WTC11 (cell line): ENCODE measurements at places on chromosomes 11 and 22.
A peak's percentile ranks its signal among the peaks of the same experiment; 100 is the strongest.

DNA sequence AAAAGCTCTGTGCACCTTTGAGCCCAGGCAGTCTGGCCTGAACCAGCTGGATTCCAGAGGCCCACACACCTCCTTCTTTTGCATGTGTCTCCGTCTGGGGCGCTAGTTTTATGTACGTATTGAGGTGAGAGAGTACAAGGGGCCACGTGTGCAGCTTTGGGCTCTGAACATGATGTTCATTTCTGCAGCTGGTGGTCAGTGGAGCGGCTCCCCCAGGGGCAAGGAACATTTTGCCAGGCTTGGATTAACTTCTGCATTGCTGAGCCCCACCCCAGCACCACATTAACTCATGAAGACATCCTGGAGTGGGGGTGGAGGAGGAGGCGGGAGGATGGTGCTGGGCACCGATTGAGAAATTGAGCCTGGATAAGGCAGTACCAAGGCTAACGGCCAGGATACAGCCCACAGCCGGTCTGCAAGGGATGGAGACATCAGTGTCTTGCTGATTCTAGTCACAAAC is 13.8 kb downstream of the USP2 start:
- no peak for DNase-seq

DNA sequence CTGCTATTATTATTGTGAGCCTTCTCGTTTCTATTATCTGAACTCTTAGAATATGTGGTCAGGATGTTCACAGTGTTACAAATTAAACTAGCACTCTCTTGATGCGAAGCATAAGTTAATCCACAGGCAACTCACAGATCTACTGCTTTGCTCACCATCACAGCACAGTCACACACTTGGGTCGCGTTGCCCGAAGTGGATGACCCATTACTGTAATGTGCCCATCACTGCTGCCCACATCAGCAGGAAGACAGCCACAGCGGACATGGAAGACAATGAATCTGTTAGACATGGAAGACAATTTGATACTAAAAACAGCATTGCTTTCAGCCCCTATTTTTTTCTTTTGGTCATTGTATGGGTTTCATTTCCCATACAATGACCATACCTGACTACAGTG is 216.4 kb upstream of the B3GAT1 start:
- DNase-seq = no peak

DNA sequence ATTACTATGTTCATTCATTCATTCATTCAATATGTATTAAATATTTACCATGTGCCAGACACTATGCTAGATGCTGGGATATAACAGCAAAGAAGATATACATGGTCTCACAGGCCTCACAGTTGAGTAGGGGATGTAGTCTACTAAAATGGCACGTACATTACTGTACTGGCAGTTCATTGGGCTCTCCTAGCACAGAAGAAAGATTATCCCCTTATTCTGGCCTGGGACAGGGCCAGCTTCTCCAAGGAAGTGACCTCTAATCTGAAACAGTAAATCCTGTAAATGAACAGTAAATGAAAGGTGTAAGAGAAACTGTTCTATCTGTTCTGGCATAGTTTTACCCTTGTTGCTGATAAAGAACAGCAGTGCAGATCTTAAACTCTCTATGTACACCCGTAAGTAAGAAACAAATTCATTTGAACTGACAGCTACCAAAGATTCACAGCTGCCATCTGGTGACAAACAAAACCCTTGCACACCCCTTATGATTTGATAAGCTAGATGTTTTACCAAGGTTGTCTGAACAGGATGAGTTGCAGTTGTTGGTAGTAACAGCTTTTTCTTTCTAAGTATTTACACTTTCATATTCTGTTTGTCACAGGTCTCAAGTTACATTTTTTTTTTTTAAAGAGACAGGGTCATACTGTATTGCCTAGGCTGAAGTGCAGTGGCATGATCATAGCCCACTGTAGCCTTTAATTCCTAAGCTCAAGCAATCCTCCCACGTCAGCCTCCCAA is 263.1 kb downstream of the TMEM135 start:
- DNase-seq = no peak

DNA sequence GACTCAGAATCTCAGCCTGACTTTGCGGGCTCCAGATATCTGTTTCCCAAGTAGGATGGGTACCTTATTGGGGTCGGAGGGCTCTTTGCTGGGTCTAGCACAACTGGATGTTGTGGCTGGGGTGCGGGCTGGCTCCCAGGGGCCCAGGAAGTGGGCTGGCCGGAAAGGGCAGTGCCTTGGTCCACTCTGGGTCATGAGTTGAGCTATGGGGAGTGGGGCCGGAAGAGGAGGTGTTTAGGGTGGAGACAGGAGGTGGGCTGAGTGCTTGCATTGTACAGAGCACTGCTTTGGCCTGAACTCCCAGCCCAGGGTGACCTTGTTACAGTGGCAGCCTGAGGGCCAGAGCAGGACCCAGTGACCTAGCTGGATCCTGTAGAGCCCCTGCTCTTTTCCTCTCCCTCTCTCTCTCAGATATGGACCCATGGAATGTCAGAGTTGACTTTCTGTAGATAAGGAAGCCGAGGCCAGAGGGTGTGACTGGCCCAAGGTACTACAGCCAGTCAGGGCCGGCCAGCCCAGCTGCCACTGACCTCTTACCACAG is 13.2 kb downstream of the PHLDB1 start:
- no peak for DNase-seq

DNA sequence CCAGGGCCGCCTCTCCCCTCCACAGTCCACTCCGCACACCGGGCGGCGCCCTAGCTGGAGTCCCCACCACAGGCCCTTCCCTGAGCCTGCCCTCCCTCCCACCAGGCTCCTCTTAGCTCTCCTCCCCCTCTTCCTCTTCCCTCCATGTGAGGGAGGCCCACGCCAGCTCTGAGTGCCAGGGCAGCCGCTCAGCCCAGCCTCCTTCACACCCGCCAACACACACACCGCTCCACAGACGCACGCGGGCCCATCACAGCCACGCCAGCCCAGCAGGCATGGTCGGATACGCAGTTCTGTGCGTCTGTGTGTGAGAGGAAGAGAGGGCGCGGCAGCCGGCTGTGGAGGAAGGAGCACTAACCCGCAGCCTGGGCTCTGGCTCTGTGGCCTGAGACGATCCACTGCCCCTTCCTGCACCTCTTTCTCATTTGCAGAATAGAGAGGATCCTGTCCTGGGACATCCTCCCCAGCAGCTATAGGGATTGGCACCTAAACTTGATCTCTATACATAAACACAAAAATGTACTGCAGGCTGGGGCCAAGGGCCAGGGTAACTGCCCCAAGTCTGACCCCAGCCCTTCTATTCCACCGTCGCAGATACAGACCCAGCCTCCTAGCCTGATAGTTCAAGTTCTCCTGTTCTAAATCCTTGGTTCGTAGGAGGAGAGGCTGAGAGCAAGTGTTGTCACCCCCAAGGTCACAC is 3.5 kb downstream of the CHRM4 start:
- DNase-seq = no peak

DNA sequence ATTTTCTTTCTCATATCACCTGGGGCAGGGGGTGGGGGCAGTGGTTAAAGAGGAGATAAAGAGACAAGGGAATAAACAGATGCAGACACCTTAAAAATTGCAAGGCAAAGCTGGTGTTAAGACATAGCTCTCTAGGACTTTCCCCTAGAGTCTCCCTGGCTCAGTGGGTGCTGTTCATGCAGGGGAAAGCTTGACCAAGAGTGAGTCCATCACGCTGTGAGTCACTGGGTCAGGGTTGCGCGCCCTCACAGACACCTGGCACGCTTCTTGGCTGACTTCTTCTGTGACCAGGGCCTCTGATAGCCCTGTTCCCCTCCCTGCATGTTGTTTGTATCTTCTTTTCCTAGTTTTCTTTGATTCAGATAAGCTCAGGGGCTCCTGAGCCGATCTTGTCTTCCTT is 31.9 kb downstream of the COMMD9 start:
- DNase-seq = no peak

DNA sequence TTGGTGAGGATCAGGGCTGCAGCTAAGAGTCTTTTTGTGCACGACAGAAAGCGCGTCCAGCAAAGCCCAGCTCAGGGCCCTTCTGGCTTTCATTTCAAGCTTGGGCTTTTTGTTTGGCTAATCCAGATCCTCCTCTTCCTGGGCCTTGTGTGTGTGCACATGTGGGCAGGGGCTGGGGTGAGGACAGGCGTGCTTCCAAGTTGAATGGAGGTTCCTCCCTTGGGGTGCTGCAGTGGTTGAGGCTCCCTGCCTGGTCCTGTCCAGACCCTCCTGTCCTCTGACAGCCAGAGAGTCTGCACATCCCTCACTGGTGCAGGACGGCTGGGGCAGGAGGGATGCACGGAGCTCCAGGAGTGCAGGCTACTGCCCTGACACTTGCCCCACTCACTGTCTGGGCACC is 62.0 kb upstream of the NECTIN1 start:
- DNase-seq = no peak

- no peak for DNase-seq
Measured at GRCh38 chr11:27194976-27195375, 154.4 kb downstream of the BBOX1 start.

DNA sequence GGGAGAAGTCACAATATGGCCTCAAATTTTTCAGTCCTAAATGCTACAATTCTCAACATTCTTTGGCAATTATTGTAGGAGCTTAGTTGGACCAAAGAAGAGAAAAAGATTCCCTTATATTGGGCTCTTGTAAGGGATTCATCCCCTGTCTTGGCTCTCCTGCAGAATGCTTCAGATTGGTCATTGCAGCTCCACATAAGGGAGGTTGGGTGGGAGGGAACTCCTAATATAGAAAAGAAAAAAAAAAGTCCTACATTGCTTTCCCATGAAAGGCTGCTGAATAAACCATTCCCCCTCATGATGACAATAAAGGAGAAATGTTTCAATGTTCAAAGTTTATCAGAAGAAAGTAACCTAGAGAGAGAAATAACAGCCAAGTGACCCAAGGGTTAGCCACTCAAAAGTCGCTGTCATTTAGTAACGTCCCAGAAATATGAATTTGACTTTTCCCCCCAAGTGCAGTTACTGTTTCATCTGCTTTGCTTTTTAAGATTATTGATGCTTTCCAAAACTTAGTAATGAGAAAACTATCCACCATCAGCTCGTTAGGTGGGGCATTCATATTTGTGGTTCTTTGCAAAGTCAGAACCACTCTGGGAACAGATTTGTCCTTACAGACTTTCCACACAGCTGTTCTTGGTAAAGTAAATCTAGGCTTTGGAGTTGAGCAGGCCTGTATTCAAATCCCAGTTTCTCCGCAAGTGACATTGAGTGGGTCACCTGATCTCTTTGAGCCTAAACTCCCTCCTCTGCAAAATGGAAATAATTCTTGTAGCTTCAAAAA is 5.0 kb upstream of the SLC1A2 start:
- DNase-seq = no peak

DNA sequence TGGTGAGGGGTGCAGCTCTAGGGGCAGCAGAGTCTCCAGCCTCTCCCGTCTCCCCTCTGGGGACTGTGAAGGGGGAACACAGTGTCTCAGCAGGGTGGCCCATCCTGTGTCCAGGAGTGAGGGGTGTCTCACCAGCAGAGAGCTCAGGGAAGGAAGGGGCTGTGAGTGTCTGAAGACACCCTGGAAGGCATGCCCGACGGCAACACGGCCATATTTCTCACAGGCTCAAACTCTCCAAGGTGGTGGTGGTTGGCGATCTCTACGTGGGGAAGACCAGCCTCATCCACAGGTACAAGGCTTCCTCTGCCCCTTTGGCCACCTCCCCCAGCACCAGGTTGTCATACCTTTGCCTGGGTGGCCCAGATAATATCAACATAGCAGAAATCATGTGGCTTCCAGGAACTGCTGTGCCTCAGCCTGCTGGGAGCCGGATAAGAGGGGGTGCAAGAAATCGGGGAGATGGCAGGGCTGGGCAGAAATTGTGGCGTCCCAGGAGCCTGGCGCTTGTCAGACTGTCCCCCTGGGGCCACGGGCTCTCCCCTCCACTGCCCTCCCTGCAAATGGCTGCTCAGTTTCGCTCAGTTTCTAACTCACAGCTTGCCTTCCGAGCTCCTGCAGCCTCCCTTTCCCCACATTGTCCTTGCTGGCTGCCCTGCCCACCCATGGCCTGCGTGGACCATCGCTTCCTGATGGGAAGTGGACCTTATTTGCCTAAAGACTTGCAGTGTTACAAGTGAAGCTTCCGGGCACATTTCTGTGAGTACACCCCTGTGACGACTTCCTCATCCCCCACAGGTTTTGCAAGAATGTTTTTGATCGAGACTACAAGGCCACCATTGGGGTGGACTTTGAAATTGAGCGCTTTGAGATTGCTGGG is 7.2 kb downstream of the RAB36 start:
- DNase-seq = no peak

DNA sequence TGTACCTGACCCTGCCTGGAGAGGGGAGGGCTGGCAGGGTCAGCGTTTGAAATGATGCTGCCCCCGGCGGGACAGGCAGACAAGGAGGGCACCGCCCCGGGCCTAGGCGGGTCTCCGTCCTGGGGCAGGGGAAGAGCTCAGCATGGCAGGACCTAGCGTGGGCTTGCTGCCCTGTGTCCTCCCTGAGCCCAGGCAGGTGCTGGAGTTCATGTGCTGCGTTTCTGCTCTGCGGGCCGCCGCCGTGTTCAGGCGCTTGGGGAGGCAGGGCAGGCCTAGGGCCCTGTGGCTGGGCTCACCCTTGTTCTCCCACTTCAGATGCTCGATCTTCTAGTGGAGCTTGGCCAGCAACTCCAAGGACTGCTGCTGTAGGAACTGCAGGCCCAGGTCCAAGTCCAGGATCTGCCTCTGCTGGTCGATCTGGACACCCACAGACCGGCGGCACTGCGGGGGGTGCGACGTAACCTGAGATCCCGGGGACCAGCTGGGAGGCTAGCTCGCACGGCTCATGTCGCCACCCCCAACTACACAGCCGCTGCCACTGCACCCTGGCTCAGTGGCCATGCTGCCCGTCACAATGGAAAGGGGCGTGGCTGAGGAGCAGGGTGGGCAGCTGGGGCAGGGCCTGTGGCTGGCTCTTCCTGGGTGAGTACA is 84.4 kb downstream of the MED15 start:
- peak; percentile 74 for DNase-seq

DNA sequence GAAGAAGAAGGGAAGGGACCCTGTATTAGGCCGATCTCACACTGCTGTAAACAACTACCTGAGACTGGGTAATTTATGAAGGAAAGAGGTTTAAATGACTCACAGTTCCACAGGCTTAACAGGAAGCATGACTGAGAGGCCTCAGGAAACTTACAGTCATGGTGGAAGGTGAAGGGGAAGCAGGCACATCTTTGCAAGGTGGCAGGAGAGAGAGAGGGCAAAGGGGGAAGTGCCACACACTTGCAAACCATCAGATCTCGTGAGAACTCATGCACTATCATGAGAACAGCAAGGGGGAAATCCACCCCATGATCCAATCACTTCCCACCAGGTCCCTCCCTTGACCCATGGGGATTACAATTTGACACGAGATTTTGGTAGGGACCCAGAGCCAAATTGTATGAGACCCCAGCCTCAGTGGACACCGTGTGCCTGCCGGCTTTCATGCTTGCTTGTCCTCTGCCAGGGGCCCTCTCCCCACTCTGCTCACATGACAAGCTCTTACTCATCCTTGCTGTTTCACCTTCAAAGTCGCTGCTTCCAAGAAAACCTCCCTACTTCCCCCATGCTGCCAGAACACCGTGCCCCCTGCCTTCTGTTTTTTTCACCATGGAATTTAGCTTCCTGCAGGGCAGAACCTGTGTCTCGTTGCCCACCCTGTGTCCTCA is 23.3 kb upstream of the PPFIA1 start:
- DNase-seq = no peak

- no peak for DNase-seq
Measured at GRCh38 chr22:23503142-23503541, 76.9 kb downstream of the IGLL1 start.
